ENCODE measurements at places on chromosomes 16 and 17. TPM values are rescaled to one million over a fixed set of nuclear protein-coding genes. Genes with fewer than 3 reads are reported as not detected.
A peak's percentile ranks its signal among the peaks of the same experiment; 100 is the strongest.

TEKT3 gene
- not detected for total RNA-seq

CA10 gene
- total RNA-seq: not detected

CCL13 gene
- total RNA-seq: not detected

ZNF319 gene
- total RNA-seq: 0.83 TPM

LLGL2 gene
- 0.54 TPM for total RNA-seq

GRCh38 chr17:8918807-8919465 lies 46.6 kb downstream of the PIK3R5 start:
- no peak for DNase-seq
- no peak overlapping the region for H3K27ac ChIP-seq
- H3K27me3 ChIP-seq: no peaks in the 10 kb centered on the region
- no peaks in the 10 kb centered on the region for H3K4me1 ChIP-seq

- no peak overlapping the region for H3K4me3 ChIP-seq
- H3K27ac ChIP-seq: no peak overlapping the region
- no peak for DNase-seq
- no peaks in the 10 kb centered on the region for H3K27me3 ChIP-seq
- H3K4me1 ChIP-seq: no peaks in the 10 kb centered on the region
- H3K36me3 ChIP-seq: no peaks in the 10 kb centered on the region
These were observed 34.3 kb downstream of the MYH3 start for GRCh38 chr17:10622617-10623485.

GRCh38 chr16:63933841-63934240 lies 1188.0 kb downstream of the CDH11 start:
- H3K4me3 ChIP-seq: no peak overlapping the region
- H3K36me3 ChIP-seq: no peaks in the 10 kb centered on the region
- H3K27me3 ChIP-seq: no peaks in the 10 kb centered on the region
- DNase-seq: no peak
- no peak overlapping the region for H3K27ac ChIP-seq
- H3K4me1 ChIP-seq: no peaks in the 10 kb centered on the region

DNA sequence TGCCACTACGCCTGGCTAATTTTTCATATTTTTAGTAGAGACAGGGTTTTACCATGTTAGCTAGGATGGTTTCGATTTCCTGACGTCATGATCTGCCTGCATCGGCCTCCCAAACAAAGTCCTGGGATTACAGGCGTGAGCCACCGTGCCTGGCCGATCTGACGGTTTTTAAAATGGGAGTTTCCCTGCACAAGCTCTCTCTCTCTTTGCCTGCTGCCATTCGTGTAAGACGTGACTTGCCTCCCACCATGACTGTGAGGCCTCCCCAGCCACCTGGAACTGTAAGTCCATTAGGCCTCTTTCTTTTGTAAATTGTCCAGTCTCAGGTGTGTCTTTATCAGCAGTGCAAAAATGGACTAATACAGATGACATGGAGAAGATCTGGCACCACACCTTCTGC lies 4.7 kb upstream of the FLCN start:
- no peak overlapping the region for H3K27ac ChIP-seq
- H3K27me3 ChIP-seq: no peaks in the 10 kb centered on the region
- peaks cover 6% of the 10 kb centered on the region for H3K36me3 ChIP-seq
- DNase-seq: no peak

DNA sequence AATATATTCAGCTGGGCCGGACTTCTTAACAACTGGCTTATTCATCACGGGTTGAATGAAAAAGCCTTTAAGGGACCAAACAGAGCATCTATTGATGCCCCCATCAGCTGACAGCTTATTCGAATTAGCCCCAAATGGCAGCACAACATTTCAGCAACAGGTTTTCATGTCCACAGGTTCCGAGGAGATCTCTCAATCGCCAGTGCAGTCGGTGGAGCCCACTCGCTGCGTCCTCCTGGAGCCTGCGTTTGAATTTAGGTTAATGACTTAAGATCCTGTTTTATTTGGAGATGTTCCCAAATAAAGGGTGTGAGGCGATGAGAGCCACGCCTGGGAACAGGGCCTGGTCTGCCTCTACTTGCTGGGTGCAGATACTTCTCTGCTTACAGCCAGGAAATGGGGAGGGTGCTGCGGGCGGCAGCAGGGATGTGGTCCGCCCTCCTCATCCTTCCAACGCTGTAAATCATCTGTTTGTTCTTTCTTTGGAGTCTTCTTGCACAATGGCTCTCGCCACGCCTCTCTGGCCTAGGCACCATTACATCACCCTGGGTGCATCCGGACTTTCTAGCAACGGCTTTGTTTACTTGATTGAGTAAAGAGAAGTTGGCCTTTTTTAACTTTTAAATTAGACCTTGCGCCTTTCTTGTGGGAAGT lies 22.6 kb downstream of the NDE1 start:
- peak; percentile 96 for DNase-seq
- H3K4me3 ChIP-seq: no peak overlapping the region
- H3K4me1 ChIP-seq: peaks cover 11% of the 10 kb centered on the region
- no peaks in the 10 kb centered on the region for H3K27me3 ChIP-seq
- H3K27ac ChIP-seq: peak overlapping the region; percentile 64
- peaks cover 19% of the 10 kb centered on the region for H3K36me3 ChIP-seq

- DNase-seq: peak; percentile 5
- H3K4me3 ChIP-seq: no peak overlapping the region
- no peaks in the 10 kb centered on the region for H3K36me3 ChIP-seq
- H3K4me1 ChIP-seq: no peaks in the 10 kb centered on the region
- H3K27me3 ChIP-seq: peaks cover 42% of the 10 kb centered on the region
These were observed 27.7 kb upstream of the SBK1 start for GRCh38 chr16:28264656-28265055.

DNA sequence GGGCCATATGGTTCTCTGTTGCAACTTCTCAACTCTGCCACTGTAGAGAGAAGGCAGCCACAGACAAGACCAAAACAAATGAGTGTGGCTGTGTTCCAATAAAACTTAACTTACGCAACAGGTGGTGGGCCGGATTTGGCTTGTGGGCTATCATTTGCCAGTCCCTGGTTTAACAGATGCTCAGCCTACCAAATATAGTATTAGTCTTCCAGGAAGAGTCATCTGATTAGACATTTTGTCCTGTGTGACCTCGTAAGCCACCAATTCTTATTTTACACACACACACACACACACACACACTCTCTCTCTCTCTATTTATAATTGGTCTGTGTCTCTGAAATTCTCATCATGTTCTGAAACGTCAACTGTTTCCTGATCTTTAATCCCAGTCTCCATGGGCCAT lies 245.9 kb downstream of the XYLT1 start:
- peak; percentile 82 for DNase-seq
- H3K4me1 ChIP-seq: peaks cover 4% of the 10 kb centered on the region
- H3K4me3 ChIP-seq: no peak overlapping the region

- no peak overlapping the region for H3K4me3 ChIP-seq
- H3K36me3 ChIP-seq: no peaks in the 10 kb centered on the region
- peaks cover 21% of the 10 kb centered on the region for H3K4me1 ChIP-seq
- peak overlapping the region; percentile 36 for H3K27ac ChIP-seq
- no peaks in the 10 kb centered on the region for H3K27me3 ChIP-seq
These were observed 2.4 kb downstream of the SERPINF1 start for GRCh38 chr17:1764284-1764683.

- H3K4me3 ChIP-seq: peak overlapping the region; percentile 20
- peaks cover 55% of the 10 kb centered on the region for H3K4me1 ChIP-seq
- no peaks in the 10 kb centered on the region for H3K27me3 ChIP-seq
- H3K36me3 ChIP-seq: no peaks in the 10 kb centered on the region
- peak; percentile 99 for DNase-seq
These were observed 182.0 kb downstream of the SEC14L1 start for GRCh38 chr17:77322514-77323412.

- H3K27ac ChIP-seq: no peak overlapping the region
- H3K4me1 ChIP-seq: no peaks in the 10 kb centered on the region
These were observed 35.6 kb downstream of the RPA1 start for GRCh38 chr17:1865252-1866037.

GRCh38 chr17:75688209-75688825 lies 21.2 kb downstream of the SAP30BP start:
- no peak overlapping the region for H3K4me3 ChIP-seq
- H3K27me3 ChIP-seq: no peaks in the 10 kb centered on the region
- peaks cover 20% of the 10 kb centered on the region for H3K4me1 ChIP-seq
- H3K27ac ChIP-seq: no peak overlapping the region

- no peak for DNase-seq
- H3K27ac ChIP-seq: no peak overlapping the region
- no peaks in the 10 kb centered on the region for H3K27me3 ChIP-seq
- H3K36me3 ChIP-seq: peaks cover 4% of the 10 kb centered on the region
- H3K4me3 ChIP-seq: no peak overlapping the region
These were observed 28.4 kb downstream of the AXIN1 start for GRCh38 chr16:324201-324450.

DNA sequence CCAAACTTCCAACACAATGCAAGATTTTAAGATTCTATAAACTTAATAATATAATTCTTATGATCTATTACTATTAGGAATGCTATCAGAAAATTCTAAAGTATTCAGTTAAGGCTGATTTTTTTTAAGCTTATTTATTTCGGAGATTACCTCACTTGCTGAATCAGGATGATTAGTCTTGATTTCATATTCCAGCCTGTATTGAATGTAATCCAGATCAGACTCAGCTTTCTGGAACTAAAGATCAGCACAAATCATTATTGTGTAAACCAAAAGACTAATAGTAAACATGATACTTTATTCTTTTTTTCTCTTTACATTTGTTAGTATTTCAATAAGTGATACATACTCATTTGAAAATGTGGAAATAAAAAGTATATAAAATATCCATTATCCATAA lies 23.9 kb downstream of the SKA2 start:
- H3K4me3 ChIP-seq: no peak overlapping the region
- no peaks in the 10 kb centered on the region for H3K4me1 ChIP-seq
- peaks cover 4% of the 10 kb centered on the region for H3K36me3 ChIP-seq
- no peaks in the 10 kb centered on the region for H3K27me3 ChIP-seq
- DNase-seq: peak; percentile 30

DNA sequence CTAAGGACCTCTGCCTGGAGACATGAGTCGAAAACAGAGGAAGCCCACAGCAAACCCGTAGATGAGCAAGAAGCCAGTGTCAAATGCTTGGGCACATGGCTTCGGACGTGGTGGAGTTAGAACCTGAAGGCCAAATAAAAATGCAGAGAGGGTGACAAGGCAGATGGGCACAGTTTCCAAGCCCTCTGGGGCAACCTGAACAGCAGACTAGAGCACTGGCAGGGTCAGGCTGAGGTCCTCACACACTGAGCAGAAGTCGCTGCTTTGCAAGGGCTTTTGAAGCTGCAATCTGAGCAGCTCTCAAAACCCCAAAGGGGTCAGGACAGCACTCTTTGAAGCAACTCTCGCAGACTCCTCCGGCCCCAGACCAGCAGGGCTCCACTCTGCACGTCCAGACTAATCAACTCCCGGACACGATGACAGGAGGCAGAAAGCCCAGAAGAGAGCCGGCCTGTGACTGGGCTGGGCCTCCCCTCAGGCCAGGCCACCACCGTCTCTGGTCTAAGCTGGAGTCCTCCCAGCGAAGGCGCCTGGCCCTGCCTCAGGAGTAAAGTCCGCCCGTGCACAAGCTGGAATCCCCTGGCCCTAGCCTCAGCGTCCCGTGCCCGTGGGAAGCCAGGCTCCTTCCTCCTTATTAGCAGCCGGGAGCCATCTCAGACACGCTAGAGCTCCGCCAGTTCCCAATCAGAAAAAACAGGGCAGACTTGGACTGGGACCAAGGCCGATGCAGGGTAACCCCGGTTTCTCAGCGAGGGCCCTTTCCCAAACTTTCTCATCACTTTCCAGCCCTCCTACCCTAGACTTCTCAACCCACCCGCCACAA lies 924 bp downstream of the SMARCD2 start:
- no peaks in the 10 kb centered on the region for H3K27me3 ChIP-seq
- H3K36me3 ChIP-seq: peaks cover 5% of the 10 kb centered on the region
- peak overlapping the region; percentile 81 for H3K4me3 ChIP-seq
- H3K4me1 ChIP-seq: peaks cover 23% of the 10 kb centered on the region
- peak; percentile 34 for DNase-seq

GRCh38 chr16:61364990-61365389 lies 671.2 kb downstream of the CDH8 start:
- no peak overlapping the region for H3K4me3 ChIP-seq
- no peaks in the 10 kb centered on the region for H3K36me3 ChIP-seq
- no peak for DNase-seq
- H3K27me3 ChIP-seq: no peaks in the 10 kb centered on the region

DNA sequence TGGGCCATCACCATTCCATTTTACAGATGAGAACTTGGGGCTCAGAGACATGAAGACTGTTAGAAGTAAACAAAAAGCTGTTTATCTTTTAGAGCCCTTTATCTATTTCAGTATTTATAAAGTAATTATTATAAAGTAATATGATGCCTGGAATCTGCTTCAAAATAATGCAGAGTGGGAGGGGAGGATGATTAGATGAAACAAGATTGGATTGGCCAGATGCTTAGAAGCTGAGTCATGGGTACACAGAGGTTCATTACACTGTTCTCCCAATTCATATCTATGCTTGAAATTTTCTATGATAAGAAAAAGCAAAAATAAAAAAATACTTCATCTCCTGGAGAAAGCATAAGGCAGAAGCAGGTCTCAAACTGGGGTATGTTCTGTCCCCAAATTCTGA lies 29.4 kb downstream of the TOM1L2 start:
- no peaks in the 10 kb centered on the region for H3K36me3 ChIP-seq
- DNase-seq: peak; percentile 62
- H3K4me1 ChIP-seq: peaks cover 41% of the 10 kb centered on the region
- peak overlapping the region; percentile 63 for H3K27ac ChIP-seq
- no peak overlapping the region for H3K4me3 ChIP-seq
- no peaks in the 10 kb centered on the region for H3K27me3 ChIP-seq

- H3K4me1 ChIP-seq: peaks cover 10% of the 10 kb centered on the region
- no peak overlapping the region for H3K4me3 ChIP-seq
- DNase-seq: peak; percentile 92
- 0 out of 2 replicates have a peak overlapping the region, but pooled peaks have one; percentile 24 for H3K27ac ChIP-seq
These were observed 67.3 kb upstream of the PLCG2 start for GRCh38 chr16:81711657-81712319.

DNA sequence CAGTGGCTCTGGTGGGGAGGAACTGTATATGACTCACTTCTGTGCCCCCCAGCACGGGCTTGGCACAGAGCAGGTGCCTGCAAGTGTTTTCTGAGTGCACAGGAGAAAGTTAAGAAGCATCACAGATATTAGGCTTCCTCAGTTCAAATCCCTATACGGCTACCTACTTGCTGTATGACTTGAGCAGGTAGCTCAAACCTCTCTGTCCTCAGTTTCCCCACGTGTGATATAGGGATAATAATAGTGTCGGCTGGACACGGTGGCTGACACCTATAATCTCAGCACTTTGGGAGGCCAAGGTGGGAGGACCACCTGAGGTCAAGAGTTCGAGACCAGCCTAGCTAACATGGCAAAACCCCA lies 95.7 kb downstream of the C16orf78 start:
- H3K27ac ChIP-seq: no peak overlapping the region
- H3K27me3 ChIP-seq: peaks cover 6% of the 10 kb centered on the region
- no peak for DNase-seq
- no peaks in the 10 kb centered on the region for H3K4me1 ChIP-seq
- H3K4me3 ChIP-seq: no peak overlapping the region
- no peaks in the 10 kb centered on the region for H3K36me3 ChIP-seq
